Stimulated activated CD8-positive, alpha-beta memory T cell treated with anti-CD3 and anti-CD28 coated beads, Interleukin-15, amount 100 ng/mL, for 24 hours (primary cell): ENCODE measurements at places on chromosomes 1 and 21.
A peak's percentile ranks its signal among the peaks of the same experiment; 100 is the strongest.

GRCh38 chr1:38489844-38490270 is 369.7 kb downstream of the RRAGC start:
- peak; percentile 21 for DNase-seq

DNA sequence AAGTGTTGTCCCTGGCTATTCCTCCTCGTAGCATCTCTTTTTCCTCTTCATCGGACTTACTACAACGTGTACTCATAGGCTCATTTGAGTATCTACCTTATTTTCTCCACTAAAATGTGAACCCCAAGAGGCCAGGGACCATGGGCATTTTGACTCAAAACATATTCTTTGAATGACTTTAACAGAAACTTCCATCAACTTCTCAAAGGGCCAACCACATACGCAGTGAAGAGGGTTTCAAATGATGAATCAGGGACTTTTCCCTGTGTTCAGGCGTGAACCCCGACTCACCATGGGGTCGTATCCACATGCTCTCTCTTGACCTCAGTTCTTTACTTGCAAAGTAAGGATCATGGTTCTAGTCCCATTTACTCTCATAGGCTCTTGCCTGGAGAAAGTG is 20.2 kb upstream of the GPR137B start:
- DNase-seq: no peak

- DNase-seq: no peak
These were observed 7.5 kb downstream of the TAF1A start for GRCh38 chr1:222582099-222582774.

- DNase-seq: peak; percentile 40
These were observed 241.8 kb downstream of the TRABD2B start for GRCh38 chr1:47755101-47755990.

DNA sequence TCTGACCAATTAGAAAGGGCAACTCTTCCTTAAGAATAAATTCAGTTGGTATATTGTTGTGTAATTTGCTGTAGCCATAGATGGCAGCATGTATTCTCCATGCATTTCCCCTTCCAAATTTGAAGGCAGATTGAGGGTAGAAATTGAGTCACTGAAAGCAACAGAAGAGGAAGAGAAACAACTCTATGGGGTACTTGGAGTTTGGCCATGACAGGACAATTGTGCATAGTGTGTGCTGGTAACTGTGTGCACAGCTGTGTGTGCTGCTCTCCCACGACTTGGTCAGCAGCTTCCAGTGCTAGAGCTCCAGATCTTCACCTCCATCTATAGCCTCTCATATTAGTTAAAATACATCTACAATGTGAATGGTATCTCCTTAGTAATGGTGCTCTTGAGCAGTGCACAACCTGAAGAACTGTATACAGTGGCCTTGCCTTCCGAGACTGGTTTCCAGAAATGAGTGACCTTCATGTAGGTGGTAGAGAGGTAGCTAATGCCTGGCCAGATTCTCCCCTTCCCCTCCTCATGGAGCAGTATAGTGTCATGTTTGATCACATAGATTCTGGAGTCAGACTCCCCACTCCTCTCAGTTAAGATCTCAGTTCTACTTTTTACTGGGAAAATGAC is 882 bp upstream of the FCAMR start:
- no peak for DNase-seq

DNA sequence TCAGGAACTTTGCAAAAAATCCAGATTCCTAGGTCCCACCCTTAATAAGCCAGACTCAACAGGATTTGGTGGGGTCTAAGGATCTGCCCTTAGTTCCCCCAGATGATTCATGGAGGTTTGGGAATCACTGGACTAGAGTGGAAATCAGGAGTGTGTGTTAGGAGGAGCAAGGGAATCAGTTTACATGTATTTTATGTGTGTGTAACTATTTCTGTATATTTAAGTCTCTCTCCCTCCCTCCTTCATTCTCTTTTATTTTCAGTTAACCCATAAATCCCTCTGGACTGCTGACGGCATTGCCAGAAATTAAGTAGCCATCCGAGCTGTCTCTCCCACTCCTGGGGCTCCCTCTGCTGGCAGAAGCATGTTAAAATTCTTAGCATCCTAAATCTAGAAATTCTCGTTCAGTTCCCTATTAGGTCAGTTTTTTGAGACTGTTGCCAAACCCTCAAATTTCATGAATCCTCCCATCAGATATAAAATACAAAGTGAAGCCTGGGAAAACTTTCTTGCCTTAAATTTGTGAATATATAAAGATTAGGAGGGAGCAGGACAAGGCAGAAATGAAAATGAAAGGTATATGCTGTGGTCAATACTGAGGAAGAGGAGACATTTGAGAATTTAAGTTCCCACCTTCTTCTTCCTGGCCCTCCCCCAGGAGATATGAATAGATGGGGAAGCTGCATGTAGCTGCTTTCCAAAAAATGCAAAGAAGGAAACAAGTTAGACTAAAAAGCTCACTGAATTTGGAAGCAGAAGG is 11.7 kb upstream of the HSD11B1 start:
- peak; percentile 38 for DNase-seq

- peak; percentile 6 for DNase-seq
These were observed 2.4 kb upstream of the PRAMEF18 start for GRCh38 chr1:13228343-13228781.

DNA sequence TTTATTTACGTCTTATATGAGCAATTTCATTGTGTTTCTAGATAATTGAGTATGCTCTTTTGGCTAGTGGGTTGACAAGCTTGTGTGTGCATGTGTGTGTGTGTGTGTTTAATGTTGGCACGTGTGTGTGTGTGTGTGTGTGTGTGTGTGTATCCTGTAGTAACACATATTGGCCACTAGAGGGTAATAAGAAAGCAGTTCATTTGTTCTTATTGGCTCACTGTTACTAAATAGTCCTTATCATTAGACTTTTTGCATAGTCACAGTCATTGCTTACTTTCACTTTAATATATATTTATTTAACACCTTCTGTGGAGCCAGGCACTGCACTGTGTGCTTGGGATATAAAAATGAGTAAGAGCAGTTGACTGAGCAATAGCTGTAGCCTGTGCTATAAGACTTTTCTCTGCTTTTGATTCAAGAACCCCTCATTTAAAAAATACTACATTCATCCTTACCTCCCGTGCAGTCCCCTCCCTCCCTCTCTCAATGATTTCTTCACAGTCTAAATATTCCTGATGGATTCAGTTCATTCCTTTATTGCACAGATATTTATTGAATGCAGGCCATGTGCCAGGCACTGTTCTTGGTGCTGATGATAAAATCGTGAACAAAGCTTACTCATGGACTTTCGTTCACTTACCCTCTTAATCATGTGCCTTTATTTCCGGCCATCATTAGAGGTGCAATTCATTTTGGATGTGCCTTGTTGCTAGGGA is 96.7 kb downstream of the DYRK1A start:
- no peak for DNase-seq

GRCh38 chr1:71593523-71593922 is 512.7 kb upstream of the ZRANB2 start:
- no peak for DNase-seq

GRCh38 chr1:156157506-156157905 is 4.1 kb downstream of the SEMA4A start:
- no peak for DNase-seq

- DNase-seq: no peak
These were observed 66.3 kb upstream of the PRDX6 start for GRCh38 chr1:173410794-173411236.

DNA sequence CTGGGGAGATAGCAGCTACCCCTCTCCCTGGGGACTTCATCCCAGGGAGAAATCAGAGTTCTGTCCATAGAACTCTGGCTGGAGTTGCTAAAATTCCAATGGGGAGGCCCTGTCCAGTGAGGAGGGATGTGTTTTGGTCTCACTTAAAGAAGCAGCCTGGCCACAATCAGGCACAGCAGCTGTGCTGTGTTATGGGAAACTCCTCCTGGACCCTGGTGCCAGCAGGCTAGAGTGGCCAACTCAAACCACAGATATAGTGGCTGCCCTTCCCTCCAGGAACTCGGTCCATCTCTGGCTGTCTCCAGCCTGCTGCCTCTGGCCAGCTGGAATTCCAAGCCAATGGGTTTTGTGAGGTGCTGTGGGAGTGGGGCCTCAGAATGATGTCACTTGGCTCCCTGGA is 37.4 kb upstream of the SAMD11 start:
- no peak for DNase-seq

- DNase-seq: no peak
These were observed 15.9 kb downstream of the INKA2 start for GRCh38 chr1:111723091-111723806.

DNA sequence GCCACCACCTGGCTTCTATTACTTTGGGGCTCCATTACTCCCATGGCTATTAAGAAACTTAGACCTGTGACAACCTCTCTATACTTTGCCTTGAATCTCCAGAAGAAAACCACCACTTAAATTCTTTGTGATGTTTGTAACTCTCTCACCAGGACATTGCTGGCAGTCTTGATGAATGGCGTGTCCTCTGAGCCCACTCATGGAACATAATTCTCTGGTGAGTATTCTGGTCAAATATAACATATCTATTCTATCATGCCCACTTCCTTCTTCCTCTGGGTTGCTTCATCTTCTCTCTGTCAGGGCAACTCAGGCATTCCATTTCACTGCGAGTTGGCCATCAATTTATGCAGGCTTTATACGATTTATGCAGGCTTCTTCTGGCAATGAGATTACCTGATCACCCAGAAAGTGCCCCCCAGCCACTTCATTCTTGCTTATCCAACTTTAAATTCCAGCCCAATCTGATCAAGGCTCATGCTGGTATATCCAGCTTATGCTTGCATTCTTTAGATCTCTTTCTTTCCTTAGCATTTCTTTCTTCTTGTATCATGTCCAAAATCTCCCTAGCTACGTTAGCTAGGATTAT is 112.0 kb upstream of the CHRM3 start:
- DNase-seq: no peak

DNA sequence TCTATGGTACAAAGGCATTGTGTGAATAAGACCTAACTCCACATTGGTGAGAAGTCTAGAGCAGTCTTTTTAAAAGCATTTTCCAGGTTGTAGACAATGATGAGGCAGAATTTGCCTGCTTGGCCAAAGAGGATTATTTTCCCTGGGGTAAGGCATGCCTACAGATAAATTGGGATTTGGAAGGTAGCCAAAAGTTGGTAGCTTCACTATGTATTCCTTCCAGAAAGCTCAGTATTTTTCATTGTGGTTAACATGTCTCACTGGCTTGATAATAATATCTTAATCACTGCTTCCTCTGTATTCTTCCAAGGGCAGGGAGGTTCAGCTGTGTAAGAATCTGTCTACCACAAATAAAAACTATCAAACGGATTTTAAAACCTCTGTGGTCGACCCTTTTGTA is 590.8 kb upstream of the PRMT6 start:
- no peak for DNase-seq

GRCh38 chr1:48820491-48820890 is 43.8 kb upstream of the BEND5 start:
- no peak for DNase-seq

GRCh38 chr1:84110629-84111028 is 33.4 kb upstream of the PRKACB start:
- DNase-seq: no peak

DNA sequence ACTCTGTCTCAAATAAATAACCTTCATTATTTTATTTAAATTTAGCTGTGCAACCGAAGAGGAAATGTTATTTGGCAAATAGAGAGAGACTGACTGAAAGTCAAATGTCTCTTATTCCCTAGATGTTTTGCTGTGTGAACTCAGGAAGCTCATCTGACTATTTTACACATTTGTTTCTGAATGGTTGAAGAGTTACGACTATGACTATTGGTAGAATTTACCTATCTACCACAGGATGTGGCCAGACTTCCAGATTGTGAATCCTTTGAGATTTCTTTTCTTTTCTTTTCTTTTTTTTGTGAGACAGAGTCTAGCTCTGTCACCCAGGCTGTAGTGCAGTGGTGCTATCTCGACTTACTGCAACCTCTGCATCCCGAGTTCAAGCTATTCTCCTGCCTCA is 5.3 kb upstream of the SDE2 start:
- no peak for DNase-seq

GRCh38 chr1:74425676-74426075 is 86.7 kb downstream of the LRRC53 start:
- no peak for DNase-seq

GRCh38 chr21:46118316-46119143 is 20.6 kb downstream of the COL6A2 start:
- no peak for DNase-seq

- DNase-seq: no peak
These were observed 12.6 kb upstream of the HMGN2 start for GRCh38 chr1:26459573-26460031.

GRCh38 chr1:45266151-45266801 is 59.9 kb upstream of the ZSWIM5 start:
- DNase-seq: no peak

DNA sequence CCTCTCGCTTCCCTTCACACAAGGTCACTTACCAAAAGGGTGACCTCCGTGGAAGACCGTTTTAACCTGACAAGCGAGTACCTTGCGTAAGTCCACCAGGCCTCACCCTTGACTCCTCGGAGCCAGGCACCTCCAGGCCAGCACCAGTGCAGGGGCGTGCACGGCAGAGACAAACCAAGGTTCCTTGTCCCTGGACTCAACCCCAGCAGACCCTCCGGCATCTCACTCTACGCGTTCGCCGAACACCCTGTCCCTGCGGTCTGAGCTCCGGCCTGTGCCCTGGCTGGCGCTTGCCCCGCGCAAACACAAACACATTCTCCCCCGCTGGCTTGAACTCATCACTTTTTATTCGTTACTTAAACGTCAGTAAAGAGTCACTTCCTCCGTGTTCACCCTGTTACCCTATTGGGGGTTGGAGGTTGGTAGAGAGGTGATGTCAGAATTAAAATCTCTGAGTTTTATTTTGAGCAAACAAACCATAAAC is 4.5 kb downstream of the TBX15 start:
- no peak for DNase-seq

DNA sequence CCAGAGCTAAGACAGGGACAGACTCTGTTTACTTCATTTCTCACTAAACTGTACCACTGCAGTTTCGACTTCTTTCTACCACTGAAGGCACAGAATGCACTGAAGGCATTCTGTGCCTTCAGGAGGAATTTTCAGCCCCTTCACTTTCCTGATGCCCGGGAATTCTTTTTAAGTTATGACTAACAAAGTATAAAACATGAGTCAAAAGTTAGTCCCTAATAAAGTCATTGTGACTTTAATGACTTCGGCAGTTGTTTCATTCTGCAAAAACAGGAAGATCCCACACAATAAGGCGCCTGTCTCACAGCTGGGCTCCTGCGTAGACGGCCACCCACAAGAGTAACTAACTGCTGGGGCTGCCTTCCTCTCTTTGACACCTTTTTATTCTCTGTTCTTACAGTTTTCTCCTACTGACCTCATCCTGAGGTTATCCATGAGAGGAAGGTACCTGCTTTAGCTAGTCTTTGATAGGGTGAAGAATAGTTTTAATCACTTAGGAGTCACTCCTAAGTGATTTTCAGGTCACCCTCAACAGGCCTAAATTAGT is 183.9 kb upstream of the SGIP1 start:
- no peak for DNase-seq
